ENCODE measurements at places on chromosomes 2 and 18.

GRCh38 chr2:186995092-186995491, 146.1 kb upstream of the ZSWIM2 start:
- DNase-seq: no peak

- no peak for DNase-seq
Measured at GRCh38 chr2:2974982-2975381, 402.6 kb downstream of the EIPR1 start.

DNA sequence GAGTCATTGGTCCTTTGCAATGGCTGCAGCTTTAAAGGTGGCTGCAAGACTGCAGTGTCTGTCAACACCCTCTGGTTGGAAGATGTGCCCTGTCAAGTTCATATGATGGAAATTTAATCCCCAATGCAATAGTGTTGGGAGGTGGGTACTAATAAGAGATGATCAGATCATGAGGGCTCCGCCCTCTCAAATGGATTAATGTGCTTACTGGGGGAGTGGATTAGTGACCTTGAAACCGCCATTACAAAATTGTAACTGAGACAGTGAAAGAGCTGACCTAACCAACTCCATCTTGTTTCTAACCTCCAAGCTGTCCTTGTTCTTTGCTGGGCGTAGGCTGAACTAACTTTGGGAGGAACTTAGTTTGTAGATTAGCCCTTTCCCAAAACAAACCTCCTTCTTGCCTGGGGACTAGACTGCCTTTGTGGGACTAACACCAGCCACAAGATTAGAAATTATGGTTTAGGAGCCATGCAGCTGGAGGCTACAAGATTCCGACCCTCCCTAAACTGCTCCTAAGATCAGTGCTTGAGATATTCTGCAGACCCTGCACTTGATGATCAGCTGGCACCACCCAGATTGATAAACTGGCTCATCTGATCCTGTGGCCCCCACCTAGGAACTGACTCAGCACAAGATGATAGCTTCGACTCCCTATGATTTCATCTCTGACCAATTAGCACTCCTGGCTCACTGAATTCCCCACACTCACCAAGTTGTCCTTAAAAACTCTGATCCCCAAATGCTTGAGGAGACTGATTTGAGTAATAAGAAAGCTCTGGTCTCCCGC, 13.7 kb downstream of the MYCN start:
- DNase-seq: no peak

DNA sequence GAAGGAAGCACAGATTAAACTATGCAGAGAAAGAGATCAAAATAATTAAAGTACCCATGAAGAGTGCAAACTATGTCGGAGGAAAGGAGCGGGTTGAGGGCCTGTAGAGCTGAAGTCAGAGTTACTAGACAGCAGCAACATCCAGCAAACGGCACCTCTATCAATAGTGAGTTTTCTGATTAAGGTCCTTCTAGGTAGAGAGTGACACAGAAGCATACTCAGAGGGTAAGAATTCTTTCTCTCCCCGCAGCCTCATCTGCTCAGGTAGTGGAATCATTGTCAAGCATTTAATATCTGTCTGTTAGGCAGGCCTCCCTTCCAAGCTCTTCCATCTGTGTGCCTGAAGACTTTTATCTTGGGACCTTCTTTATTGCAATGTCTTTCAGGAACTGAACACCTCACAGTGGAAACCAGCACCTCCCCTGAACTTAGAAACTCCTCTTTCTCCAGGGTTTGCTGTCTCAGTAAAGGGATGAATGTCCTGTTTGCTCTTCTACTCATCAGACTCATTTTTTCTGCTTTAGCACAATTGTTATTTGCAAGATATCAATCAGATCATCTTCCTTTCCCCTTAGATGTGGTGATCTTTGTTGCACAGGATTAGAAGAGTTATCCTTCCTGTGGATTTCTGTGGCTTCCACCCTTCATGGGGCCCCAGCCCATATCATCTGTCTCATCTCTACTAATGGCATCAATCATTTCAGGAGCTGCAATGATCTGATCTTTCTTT, 28.8 kb downstream of the SP140 start:
- DNase-seq: no peak

- DNase-seq: no peak
Measured at GRCh38 chr18:75261430-75262223, 51.0 kb downstream of the TSHZ1 start.

DNA sequence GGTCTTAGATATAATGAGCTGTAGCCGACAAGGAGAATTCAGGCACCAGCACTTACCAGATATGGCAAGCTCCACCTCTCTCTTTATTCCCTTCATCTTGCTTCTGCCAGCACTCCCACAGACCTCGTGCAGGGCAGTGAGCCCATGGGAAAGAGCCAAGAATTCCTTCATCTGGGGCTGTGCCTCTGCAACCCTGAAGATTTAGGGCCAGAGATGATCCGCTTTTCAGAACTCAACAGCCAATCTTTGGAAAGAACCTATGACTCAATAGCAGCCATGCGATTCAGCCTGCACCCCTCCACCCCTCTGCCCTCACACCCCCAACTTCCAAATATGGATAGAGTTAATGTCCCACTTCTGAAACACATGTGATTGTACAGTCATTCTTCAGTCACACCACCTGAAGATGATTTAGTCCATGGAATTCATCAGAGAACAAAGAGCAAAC, 533.7 kb upstream of the TNP1 start:
- peak; percentile 34 for DNase-seq

- no peak for DNase-seq
Measured at GRCh38 chr18:54173980-54174630, 50.4 kb downstream of the MBD2 start.

DNA sequence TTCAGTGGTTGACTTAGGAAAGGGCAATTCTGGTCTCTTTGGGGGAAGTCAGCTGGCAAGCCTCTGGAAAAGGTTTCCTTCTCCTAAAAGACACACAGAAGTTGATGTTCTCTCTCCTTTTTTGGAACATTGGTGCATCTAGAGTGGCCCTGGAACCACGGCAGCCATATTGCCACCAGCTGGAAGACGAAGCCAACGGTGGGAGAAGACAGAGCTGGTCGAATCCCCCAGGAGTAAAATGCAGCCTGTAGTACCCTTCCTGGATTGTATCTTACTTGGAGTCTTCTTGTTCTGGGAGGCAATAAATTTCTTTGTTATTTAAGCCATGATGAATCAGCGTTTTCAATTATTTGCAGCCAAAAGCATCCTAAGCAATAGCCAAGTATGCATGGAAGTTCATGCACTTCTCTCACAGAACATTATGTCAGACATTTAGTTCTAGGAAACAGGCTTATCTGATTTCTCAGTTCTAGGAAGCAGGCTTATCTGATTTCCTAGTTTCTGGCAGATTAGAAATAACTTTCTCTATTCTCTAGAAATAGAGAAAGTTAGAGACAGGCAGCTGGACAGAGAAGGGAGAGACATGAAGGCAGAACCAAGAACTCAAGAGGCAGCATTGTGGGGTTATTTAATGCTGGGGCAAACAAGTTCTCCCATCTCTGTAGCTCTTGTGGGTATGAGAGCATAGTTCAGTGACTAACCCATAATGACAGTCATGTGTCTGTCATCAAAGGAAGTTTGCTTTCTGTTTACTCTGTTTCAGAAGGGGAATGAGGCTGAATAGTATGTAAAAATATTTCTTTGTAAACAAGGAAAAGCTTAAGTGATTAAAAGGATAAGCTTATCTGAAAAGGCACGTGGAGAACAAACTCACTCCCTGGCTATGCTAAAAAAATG, 40.5 kb upstream of the NABP1 start:
- DNase-seq: no peak

GRCh38 chr2:80335411-80335810, 30.9 kb upstream of the LRRTM1 start:
- no peak for DNase-seq

- no peak for DNase-seq
Measured at GRCh38 chr18:67406714-67407113, 109.8 kb downstream of the DSEL start.

DNA sequence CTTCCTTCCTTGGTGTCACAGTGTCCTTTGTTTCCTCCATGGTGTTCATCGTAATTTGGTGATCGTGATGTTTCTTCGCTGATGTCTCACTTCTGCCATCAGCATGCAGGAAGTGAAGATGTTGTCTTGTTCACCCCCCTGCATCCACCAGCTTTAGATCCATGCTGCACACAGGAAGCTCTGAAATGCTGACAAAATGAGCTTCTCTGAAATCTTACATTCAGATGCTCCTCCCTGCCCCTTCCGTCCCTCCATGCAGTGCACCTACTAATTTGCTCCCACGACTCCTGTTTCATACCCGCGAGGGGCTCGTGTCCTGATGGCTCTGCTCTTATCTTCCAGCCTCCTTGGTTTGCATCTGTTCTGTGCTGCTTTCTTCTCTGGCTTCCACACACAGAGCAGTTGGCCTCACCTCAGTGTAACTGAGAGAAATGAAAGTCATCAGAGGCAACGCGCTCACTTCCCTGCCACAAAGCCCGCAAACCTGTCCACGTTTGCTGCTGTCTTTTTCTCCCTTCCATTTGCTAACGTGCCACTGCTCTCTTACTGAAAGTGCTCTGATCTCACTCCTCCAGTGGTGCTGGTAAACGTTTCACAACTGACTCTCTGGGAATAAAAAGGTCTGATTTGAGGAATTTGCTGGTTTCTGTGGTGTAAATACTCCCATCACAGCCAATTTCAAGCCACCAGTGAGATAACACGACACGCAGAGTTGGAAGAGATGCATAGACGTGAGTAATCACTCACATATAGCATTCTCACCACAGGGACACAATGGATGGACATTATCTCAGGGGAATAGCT, 41.0 kb upstream of the MGAT4A start:
- DNase-seq: no peak

GRCh38 chr2:118133916-118134315, 45.6 kb downstream of the INSIG2 start:
- DNase-seq: no peak

- no peak for DNase-seq
Measured at GRCh38 chr2:36337354-36337753, 18.2 kb upstream of the CRIM1 start.

- DNase-seq: no peak
Measured at GRCh38 chr18:55587418-55588110, 428 bp downstream of the TCF4 start.

- no peak for DNase-seq
Measured at GRCh38 chr2:3443506-3444084, 64.1 kb downstream of the TRAPPC12 start.

DNA sequence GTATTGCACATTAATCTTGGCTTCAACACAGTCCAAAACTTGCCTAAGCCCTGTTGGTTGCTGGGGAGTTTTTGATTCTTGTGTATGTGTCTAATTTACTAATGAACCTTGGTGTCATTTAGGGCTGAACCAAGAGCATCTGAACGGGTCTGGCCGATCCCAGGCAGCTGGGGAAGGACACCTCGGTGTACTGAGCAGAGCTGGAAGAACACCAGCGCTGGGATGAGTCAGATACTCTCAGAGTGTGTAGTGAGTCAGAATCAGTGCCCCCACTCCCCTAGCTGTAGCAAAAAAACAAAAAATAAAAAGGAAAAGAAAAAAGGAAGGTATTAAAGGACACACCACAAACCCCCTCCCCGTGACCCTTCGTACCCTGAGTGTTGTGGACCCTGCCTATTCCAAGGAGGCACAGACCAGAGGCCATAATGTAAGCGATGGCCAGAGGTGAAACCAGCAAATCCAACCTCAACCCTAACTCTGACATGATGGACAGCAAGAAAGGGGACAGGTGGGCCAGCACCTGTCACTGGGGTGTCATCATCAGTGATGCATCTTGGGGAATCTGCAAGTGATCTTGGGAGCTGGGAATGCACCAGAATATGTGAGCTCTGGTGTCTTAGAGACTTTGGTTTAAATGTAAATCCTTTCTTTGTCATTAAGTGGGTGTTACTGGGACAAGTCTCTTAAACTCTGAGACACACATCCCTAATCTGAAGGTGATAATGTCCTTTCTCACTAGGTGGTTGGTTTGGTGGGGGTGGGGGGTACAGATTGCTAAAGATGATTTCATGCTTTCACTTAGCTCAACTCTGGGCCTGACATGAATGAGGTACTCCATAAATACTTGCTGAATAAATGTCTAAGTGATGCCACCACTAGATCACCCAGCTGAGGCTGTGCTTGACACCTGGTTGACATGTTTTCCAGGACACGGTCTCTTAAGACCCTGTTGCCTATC, 34.2 kb upstream of the NCOA1 start:
- DNase-seq: peak; percentile 21

- no peak for DNase-seq
Measured at GRCh38 chr2:30351116-30351515, 95.9 kb upstream of the LCLAT1 start.

GRCh38 chr2:8541223-8541622, 140.6 kb upstream of the ID2 start:
- no peak for DNase-seq

DNA sequence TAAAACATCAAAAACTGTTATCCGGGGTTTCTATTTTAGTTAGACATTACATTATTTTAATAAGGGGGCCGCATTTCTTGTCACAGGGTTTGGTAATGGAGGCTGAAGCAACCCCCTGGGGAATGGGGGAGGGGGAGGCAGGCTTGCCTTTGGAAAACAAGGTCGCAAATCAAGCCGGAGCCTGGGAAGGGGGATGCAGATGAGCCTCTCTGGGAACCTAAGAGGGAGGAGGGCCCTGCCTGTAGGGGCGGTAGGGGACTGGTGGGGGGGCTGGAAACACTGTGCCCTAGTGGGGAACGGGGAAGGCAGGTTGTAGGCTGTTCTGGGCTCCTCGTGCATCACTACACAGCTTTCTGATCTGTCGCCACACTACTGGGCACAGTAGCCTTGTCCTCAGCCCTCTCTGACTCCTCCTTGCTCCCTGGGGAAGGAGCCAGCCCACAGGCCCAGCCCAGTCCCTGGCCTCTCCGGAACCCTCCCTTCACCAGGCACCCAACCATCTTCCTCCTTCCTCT, 170.2 kb upstream of the SMAD2 start:
- no peak for DNase-seq

DNA sequence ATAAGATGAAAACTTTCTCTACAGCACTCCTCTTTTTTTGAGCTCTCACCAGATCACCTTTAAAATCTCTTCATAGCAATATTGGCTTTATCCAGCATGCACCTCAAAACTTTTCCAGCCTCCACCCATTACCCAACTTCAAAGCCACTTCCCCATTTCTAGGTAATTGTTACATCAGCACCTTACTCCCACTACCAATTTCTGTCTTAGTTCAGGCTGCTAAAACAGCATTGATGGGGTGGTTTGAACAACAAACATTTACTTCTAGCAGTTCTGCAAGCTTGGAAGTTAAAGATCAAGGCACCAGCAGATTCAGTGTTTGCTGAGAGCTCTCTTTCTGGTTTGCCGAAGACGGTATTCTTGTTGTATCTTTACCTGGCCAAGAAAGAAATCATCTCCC, 114.0 kb upstream of the SLC39A10 start:
- DNase-seq: no peak

DNA sequence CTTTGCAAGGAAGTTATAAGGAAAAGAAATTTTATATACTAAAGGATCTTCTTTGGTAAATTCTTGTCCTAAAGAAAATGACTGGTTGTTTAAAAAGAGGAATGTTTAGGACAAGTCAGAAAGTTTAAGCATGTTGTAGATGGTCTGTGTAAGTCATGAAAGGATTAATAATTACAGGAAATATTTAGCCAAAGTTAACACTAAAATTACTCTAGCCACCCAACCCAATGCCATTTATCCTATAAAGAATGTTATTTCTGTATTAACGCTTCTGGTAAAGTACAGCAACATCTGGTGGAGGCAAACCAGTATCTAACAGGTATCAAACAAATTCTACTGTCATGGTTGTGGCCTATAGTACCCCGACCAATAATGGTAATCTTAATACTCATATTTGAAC, 546.9 kb upstream of the PKDCC start:
- DNase-seq: no peak

Measured in T1000 (cell line).